SJCRH30 (cell line): ENCODE measurements at places on chromosomes 1 and 21. TPM values are rescaled to one million over a fixed set of nuclear protein-coding genes. Genes with fewer than 3 reads are reported as not detected.

DNA sequence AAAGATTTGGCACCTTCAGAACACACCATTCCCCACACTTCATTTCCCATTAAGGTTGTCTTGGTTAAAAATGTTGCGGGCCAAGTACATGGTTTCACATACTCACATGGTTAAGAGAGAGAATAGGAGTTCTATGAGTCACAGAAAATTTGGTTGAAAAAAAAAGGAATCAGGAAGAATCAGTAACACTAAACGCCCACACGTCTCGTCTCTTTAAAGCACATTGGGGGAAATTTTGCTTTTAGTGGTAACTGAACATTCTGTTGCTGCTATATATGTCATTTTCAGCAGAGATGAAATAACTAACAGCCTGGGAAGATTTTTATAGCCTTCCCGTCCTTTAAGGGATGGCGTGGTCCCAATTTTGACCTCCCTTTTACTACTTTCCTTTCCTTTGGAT lies 132.9 kb upstream of the ERG start:
- no peak for DNase-seq

The CCDC190 gene
- total RNA-seq: not detected in 2 replicates

DNA sequence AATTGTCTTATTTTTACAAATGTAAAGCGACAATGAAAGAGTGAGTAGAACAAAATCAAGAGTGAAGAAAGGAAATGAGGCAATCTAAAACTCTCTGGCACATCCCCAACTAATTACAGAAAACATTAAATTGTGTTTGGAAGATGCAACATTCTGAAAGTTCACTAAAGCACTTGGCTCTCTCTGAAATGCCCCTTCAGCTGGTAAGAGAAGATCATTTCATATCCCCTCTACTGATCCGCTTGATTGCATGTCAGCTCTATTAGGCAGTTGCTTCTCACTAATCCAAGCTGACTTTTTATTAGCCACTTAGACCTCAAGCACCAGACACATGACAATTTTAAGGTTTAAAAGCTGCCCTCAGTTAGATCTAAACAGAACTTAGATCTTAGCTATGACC lies 262.8 kb upstream of the PRMT6 start:
- no peak for DNase-seq

The FMOD gene
- total RNA-seq: 7.5 and 7.6 TPM in 2 replicates

DNA sequence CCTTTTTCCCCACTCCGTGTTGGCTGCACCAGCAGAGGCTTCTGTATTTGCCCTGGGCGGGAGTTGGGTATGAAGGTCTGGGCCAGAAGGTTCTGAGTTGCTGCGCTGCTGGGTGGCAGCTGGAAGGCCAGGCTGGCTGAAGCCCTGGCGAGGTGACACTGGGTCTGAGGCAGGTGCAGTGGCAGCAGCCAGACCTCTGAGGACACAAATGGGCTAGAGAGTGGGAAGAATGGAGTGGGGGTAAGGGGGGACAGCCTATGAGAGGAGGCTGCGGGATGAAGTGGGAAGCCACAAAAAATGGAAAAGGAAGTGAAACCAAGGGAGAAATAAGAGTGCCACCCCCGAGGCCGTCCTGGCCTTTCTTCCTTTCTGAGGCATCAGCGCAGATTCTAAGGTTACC lies 53.2 kb downstream of the STX6 start:
- DNase-seq: no peak

The CD164L2 gene
- not detected in 2 replicates for total RNA-seq

DNA sequence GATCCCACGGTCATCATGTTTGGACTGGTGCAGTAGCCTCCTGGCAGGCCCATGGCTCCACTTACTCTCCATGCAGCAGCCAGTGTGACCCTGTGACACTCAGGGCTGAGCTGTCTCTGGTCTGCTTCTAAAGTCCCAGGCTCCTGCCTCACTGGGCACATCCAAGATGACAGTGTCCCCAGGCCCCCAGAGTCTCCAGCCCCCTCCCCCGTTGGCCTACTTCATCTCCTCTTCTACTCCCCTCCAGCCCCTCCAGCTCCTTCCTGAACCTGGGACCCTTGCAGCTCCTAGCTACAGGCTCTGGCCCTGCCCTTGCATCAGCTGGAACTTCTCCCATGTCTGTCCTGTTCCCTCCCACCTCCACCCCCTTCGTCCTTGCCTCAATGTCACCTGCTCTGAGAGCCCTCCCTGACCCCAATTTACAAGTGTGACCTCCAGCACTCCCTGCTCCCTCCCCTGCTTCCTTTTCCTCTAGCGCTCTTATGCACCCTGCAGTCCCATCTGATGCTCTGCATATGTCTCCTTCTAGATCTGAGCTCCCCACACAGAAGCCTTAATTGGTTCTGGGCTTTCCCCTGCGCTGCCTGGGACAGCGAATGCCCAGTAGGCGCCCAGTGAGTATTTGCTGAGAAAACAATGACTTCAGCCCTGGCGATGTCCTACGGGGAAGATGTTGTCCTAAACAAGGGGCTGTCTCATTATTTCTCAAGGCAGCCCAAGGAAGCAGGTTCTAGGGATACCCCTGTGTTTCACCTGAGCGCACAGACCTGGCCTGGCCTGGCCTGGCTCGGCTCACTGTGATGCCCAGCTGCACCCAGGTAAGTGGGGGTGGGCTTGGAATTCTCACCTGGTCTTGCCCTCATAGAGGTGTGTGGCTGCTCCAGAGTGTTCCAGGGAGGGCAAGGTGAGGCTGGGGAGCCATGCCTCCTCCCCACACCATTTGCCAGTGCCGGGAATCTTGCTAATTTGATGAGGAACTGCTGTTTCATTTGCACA lies 600.6 kb downstream of the PTPRU start:
- no peak for DNase-seq

DNA sequence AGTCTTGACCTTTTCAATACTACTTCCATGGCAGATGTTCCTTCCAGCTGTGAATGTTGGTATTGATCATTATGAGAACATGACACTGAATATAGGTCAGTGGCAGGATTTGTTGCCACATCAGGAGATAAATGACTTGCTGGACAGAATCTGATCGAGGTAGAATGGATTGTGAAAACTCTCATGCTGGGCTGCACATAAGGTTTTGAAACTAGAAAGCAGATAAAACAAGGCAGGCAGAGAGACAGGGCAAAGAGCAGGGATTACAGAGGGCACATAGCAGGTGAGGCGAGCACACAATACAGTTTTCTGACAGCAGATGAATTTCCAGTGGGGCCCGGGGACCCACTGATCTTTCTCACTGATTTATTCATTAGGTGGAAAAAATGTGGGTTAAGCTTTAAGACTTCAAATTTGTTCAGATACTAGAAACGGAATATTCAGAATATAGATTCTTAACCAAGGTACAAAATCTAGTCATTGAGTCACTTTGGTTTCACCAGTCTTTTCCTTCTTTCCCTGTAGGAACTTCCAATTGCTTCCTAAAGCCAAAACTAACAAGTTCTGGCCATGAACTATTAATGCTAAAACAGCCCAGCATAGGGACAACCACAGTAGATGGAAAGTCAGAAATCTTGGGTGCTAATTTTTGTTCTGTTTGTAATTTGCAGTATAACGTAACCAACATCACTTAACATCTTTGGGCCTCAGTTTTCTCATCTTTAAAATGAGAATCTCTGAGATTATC lies 296.0 kb upstream of the PTBP2 start:
- no peak for DNase-seq

The REG4 gene
- total RNA-seq: 0.08 TPM in 1 of 2 replicates, not detected in the other
